Thoracic aorta (tissue), 2 donors: ENCODE measurements at places on chromosomes 6 and 20.

GRCh38 chr6:158068893-158069799 is 87.5 kb downstream of the SYNJ2 start:
- DNase-seq = peak; percentile 77

DNA sequence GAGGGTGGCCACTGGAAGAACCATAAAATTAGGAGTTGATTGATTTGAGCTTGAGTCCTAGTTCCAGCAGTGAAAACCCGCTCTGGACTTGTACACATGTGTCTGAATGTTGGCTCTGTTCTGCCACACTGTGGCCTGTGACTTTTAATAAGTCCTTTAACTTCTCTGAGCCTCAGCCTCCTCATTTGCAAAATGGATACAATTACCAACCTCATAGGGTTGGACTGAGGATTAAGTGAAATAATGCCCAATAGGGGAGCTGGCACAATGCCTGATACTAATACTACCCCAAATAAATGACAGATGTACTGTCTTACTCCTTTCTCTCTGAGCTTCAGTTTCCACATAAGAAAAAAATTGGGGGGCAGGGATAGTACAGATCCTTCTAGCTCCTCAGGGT is 92.6 kb upstream of the RIPOR2 start:
- no peak for DNase-seq

GRCh38 chr6:37170273-37171200 is 585 bp downstream of the PIM1 start:
- DNase-seq = no peak

DNA sequence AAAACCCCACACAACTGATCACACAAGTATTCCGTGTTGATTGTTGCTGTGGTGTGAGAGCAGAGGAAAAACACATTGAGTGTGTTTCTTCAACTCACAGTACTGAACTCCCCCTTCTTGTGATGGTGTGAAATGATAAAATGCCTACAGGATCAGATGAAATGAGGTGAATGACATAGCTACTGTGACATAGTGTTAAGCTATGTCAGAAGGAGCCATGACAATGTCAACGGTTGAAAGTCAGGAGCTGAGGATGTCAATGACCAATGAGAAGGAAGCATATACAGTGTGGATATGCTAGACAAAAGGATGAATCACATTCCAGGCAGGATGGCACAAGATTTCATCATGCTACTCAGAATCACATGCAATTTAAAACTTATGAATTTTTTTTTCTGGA is 38.8 kb downstream of the WASF1 start:
- DNase-seq = no peak

- DNase-seq = no peak
Observed at GRCh38 chr6:46010771-46011170, 4.9 kb downstream of the CLIC5 start.

DNA sequence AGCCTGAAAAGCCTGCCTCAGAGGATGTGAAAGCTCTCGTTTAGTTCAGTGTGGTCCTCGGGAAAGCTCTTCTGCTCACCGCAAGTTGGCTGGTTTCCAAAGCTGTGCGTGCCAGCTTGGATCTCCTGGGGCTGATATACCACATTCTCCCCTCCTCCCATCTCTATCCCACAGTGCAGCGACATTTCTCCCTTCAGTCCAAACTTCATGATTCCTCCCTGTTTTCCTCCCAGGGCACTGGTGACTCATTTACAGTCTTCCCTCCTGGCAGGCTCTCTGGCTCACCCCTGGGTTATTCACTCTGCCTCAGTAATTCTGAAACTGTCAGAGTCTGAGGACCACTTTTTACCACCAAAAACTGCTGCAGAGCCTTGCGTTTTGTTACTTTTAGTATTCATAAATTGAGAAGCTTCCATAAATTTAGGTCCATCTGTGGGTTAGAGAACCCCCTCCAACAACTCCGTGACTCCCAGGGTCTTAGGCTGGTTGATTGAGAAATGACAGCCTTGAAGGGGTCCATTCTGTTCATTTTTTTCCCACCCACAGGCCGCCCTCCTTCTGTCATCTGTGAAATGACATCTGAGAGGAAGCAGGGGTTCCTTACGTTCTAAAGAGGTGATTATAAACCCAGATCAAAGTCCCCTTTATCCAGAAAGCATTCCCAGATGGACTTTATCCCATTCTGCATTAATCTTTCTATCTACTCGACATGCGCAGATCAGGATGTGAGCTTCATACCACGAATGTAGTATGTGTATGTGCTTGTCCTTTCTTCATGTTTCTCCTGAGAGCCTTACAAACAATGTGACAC is 6.1 kb downstream of the TRIM10 start:
- DNase-seq = no peak

DNA sequence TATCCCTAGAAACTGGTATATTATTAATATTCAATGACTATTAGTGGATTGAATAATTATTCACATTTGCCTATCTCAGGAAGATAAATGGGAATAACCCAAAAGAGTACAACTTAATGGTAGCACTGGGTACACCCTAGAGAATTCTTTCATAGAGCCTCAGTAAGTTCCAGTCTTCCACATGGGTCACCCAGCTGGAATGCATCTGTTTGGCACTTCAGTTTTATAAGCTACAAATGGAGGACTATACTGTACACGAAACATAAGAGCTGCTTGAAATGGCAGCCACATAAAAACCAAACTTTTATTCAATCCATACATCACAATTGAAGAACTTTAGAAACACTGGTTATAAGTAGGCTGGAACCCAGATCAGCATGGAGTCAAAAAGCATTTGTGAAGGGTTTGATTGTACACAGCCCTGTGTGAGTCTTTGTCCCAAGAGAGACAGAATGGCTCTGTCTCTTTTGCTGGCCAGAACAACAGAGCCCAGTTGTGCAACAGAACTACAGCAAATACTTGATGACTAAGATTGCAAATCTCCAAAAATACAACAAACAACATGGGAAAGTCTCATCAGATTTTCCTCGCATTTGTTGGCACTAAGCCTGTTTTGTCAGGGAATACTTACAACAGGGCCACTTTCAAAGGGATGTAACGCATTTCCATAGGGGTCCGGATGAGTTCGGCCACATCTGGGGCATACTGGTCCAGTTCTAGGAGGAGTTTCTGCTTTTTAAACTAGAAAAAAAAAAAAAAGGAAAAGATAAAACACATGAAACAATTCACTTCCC is 39.5 kb downstream of the PIGU start:
- DNase-seq = no peak

- no peak for DNase-seq
Observed at GRCh38 chr6:137882225-137882961, 15.3 kb downstream of the TNFAIP3 start.

GRCh38 chr6:128882991-128883611 is at the start of gene LAMA2:
Gene LAMA2 (plus strand): TSS chr6:128883138. CDS start chr6:128883246, 108 bp downstream.
- DNase-seq = peak; percentile 14

DNA sequence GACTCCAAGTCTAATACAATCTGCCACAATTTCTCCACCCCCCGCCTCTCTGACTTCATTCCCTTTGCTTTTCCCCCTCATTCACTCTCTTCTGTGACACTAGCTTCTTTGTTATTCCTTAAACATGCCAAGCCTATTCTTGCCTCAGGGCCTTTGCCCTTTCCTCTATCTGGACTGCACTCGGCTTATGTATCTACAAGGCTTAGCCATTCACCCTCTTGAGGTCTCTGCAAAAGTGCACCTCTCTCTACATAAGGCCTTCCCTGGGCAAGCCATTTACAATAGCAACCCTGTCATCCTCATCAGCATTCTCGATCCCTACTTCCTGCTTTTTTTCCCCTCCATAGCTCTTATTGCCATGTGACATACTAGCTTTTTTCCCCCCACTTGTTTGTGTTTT is 168.9 kb downstream of the PDSS2 start:
- no peak for DNase-seq

DNA sequence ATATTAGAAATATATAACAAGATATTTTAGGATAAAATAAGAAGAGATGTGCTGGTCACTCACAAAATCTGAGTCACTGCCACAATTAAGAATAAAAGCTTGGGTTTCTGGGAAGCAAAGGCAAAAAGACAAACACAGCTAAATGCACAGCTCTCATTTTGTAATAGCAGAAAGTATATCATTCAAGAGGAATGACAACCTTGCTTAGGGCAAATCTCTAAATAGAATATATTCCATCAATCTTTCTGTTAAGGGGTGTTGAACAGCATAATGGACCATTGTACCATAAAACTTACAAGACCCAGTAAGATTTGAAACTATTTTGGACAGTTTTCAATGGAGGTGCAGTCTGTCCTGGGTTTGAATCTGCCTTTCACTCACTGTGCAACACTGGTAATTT is 464.9 kb upstream of the SOX4 start:
- no peak for DNase-seq

DNA sequence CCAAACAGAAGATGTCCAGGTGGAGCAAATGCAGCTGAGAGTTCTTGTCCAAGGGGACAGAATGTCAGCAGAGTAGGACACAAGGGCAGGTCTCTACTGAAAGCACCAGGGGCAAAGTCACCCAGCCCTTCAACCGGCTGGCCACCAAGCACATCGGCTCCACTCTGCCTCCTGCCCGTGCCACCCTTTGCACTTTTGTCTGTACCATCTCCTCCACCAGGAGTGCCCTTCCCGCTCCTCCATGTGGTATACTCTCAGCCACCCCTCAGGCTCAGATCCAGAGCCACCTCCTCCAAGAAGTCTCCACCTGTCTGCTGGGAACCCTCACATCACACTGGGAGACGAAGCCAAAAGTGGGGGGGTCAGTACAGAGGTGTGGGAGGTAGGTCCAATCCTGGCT is 4.1 kb upstream of the HSPA12B start:
- no peak for DNase-seq

- no peak for DNase-seq
Observed at GRCh38 chr6:145733207-145733606, 2.1 kb downstream of the EPM2A start.

DNA sequence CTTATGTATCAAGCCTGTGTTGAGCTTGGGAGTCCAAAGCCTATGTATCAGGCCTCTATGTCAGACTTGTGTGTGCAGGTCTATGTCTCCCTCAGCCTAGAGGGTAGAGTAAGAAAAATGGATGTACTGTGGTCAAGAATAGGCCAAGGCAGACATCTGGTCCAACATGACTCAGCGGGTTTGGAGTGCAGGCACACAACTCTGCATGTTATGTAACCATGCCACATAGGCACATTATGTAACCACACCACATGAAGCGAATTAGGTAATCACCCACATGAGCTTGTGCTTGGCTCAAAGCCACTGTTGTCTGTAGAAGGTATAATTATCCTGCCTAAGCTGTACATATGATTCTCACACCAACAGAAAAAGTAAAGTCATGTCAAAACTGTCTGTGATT is 1190.5 kb upstream of the EYS start:
- DNase-seq = no peak

GRCh38 chr6:13629459-13630116 is 14.5 kb downstream of the NOL7 start:
- DNase-seq = no peak

- no peak for DNase-seq
Observed at GRCh38 chr6:132133736-132134445, 182.7 kb upstream of the CCN2 start.

DNA sequence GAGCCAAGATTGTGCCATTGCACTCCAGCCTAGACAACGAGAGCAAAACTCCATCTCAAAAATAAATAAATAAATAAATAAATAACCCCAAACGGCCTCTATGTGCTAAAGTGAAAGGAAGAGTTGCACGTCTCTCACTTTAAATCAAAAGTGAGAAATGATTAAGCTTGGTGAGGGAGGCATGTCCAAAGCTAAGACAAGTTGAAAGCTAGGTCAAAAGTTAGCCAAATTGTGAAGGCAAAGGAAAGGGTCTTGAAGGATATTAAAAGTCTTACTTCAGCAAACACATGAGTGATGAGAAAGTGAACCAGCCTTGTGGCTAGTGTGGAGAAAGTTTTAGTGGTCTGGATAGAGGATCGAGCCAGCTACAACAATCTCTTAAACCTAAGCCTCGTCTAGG is 14.3 kb downstream of the ZBP1 start:
- no peak for DNase-seq

- DNase-seq = no peak
Observed at GRCh38 chr20:51797357-51798025, 4.8 kb downstream of the SALL4 start.

- DNase-seq = no peak
Observed at GRCh38 chr6:130587778-130588520, 222.1 kb downstream of the TMEM200A start.

- DNase-seq = no peak
Observed at GRCh38 chr6:136880748-136881460, 41.2 kb upstream of the SLC35D3 start.

- no peak for DNase-seq
Observed at GRCh38 chr6:117272891-117273290, 7.5 kb downstream of the VGLL2 start.

- DNase-seq = no peak
Observed at GRCh38 chr6:166673309-166673708, 46.3 kb upstream of the RPS6KA2 start.

DNA sequence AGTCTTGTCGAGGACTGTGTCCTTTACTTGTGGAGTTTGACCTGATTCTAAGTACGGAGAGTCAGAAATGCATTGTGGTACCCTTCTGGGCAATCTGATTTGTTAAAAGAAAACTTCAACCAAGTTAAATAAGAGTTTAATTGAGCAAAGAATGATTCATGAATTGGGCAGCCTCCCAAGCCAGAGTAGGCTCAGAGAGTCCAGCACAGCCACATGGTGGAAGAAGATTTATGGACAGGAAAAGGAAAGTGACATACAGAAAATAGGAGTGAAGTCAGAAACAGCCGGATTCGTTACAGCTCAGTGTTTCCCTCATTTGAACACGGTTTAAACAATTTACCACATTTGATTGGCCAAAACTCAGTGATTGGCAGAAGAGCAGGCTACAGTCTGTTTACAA is 329.2 kb downstream of the DHX35 start:
- DNase-seq = no peak

DNA sequence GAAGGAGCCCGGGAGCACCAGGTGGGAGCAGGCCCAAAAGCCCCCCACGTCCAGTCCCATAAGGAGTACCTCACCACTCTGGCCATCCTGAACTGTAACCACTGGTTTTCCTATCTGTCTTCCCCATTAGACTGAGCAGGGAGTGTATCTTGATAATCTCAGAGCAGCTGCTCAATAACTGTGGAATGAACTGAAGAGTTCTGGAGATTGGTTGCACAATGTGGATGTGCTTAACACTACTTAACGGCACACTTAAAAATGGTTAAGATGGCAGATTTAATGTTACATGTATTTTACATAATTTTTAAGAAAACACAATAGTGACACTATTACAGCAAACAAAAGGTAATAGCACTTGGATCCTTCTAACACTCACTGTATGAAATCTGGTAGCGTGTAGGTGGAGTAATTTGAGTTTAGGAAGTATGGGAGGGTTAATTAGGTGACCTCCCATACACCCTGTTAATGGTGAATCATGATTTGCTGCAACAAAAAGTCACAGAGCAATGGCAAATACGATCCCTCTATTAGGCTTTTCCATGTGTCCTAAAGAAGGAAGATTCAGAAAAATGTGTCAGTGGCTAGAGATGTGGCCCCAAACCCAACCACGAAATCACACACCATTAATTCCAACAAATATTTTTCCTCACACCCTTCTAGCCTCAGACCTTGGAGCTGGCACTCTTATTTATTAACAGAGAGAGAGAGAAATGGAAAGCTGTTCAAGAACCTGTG is 18.4 kb downstream of the TRAM2 start:
- no peak for DNase-seq

DNA sequence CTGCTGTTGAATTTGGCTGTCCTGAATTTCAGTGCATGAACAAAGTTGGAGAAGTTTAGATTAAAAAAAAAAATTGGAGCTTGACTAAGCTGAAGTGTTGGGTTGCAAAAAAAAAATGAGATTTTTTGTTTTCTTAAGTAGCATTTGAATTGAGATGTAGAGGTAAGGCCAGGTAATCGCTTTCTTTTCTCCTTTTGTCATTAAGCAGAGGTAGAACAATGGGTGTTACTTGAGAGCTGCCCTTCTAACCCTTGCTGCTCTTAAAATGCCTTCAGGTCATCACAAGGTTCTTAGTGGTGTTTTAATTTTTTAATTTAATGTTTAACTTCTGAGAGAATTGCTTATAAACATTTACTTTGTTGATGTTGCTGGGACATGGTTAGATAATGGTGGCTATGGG is 84.1 kb upstream of the PRDM1 start:
- no peak for DNase-seq
